ENCODE measurements at places on chromosomes 16 and 17.

GRCh38 chr16:50740736-50741135 is 1.1 kb upstream of the CYLD start:
- no peak for DNase-seq

GRCh38 chr16:20904507-20905081 is 4.0 kb downstream of the LYRM1 start:
- DNase-seq, result no peak

DNA sequence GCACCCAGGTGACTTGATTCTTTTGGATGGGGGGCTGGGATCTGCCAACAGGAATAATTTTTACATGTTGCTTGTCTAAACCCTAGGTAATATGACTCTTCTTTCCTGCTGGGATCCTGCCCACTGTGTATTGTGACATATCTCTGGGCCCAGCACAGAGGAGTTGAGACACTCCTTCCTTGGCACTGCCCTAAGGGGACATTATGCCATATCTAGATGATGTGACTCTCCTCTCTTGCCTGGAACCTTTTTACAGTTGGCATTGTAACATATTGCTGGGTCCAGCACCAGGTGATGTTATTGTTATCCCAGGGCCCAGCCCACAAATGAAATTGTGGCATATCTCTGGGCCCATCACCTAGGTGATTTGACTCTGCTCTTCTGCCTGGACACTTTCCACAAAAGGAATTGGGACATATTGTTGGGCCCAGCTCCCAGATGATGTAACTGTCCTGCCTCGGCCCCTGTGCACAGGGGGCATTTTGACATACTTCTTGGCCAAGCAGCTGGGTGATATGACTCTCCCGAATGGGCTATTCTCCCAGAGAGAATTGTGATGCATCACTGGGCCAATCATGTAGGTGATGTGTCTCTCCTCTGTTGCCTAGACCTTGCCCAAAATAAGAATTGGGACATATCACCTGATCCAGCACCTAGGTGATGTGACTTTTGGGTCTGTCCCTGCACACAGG is 1837.7 kb downstream of the TP53TG3F start:
- no peak for DNase-seq

DNA sequence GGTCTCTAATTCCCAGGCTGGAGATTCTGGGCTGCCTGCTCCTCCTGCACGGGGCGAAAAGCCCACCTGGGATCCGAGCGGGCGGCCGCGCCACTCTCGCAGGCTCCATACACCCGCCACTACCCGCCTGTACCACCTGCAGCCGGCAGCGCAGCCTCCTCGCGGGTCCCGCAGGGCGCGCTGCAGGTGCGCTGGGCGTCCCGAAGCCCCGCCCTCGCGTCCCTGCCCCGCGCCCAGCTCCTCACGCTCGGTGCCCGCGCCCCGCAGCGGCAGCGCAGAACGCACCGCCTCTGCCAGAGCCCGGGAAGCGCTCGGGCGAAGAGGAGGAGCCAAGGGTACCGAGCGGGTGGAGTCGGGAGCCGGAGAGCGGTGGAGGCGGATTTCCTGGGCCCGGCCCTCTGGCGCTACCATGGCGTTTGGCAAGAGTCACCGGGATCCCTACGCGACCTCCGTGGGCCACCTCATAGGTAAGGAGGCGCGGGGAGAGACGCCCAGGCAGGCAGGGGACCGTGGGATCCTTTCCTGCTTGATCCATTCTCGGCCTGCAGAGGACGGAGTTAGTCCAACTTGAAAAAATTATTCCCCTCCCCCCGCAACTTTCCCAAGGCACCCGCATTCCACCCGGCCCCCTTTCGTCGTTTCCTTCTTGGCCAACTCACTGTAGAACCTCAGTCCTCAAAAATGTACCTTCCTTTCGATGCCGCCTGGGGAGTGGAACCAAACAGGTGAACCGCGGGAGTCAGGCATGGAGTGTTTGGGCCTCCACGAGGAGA is at the start of gene TOM1L1:
Gene TOM1L1 (plus strand): TSS at position 396 of the 773 bp plus-strand sequence. CDS start 14 bp downstream, at position 410.
- DNase-seq, result no peak

DNA sequence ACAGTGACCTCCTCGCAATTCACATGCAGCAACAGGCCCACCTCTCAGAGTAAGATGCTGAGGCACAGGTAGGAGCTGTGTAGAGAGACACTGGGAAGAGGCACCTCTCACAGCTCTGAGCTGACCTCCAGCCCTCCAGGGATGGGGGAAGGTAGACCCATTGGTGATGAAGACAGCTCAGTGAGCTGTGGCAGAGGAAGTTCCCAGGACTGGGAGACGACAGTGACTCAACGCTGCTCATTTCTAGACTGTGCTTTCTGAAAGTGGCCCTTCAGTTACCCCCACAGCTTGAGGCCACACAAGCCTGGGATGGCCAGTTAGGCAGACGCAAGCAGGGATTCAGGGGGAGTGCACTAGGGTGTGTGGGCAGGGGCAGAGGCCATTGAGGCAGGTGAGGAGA is 2073.2 kb downstream of the TP53TG3F start:
- no peak for DNase-seq

- DNase-seq, result no peak
These were observed 10.0 kb upstream of the NAGLU start for GRCh38 chr17:42526031-42526444.

- no peak for DNase-seq
These were observed 54.3 kb upstream of the ZNF469 start for GRCh38 chr16:88328313-88328980.

DNA sequence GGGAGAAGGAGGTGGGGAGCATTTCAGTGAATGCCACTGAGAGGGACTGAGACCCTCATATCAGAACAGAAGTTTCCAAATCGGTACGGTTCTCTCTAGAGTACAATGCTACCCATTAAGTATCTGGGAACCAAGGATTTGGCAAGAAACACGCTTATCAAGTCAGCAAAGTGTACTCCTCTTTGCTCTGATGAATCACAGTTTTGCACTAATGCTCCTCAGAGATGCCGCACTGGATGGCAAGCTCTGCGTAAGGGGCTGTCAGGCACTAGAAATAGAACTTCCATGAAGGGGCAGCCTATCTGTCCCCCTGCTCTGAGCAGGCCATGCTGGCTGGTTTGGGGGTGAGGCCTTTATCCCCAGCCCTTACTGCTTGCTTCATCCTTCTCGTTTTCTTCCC is 4.8 kb upstream of the ABCC12 start:
- no peak for DNase-seq

GRCh38 chr16:69465881-69466280 is 41.5 kb downstream of the CYB5B start:
- no peak for DNase-seq

- no peak for DNase-seq
These were observed 23.6 kb downstream of the KCTD19 start for GRCh38 chr16:67302970-67303369.
